Osteoblast (primary cell): ENCODE measurements at places on chromosomes 7 and 10.

- no peak overlapping the region for H3K4me3 ChIP-seq
- H3K27me3 ChIP-seq: no peaks in the 10 kb centered on the region
- no peak overlapping the region for H3K27ac ChIP-seq
- no peaks in the 10 kb centered on the region for H3K4me1 ChIP-seq
Observed at GRCh38 chr7:857661-858060, 18.7 kb upstream of the GET4 start.

- no peak overlapping the region for H3K4me3 ChIP-seq
- no peaks in the 10 kb centered on the region for H3K27me3 ChIP-seq
- H3K36me3 ChIP-seq: no peaks in the 10 kb centered on the region
- H3K27ac ChIP-seq: no peak overlapping the region
Observed at GRCh38 chr10:76885816-76886215, 751.8 kb downstream of the KCNMA1 start.

GRCh38 chr10:99536338-99537085 lies 3.8 kb downstream of the NKX2-3 start:
- no peaks in the 10 kb centered on the region for H3K4me1 ChIP-seq
- peaks cover 96% of the 10 kb centered on the region for H3K27me3 ChIP-seq
- no peak overlapping the region for H3K4me3 ChIP-seq
- no peak overlapping the region for H3K27ac ChIP-seq

GRCh38 chr7:96719164-96719563 lies 9.5 kb upstream of the SEM1 start:
- H3K4me3 ChIP-seq: no peak overlapping the region
- H3K36me3 ChIP-seq: no peaks in the 10 kb centered on the region
- H3K27me3 ChIP-seq: no peaks in the 10 kb centered on the region

GRCh38 chr7:561631-562373 lies 42.2 kb upstream of the PDGFA start:
- H3K27ac ChIP-seq: no peak overlapping the region
- H3K27me3 ChIP-seq: no peaks in the 10 kb centered on the region
- no peak for DNase-seq
- H3K4me1 ChIP-seq: no peaks in the 10 kb centered on the region
- H3K36me3 ChIP-seq: no peaks in the 10 kb centered on the region
- no peak overlapping the region for H3K4me3 ChIP-seq

DNA sequence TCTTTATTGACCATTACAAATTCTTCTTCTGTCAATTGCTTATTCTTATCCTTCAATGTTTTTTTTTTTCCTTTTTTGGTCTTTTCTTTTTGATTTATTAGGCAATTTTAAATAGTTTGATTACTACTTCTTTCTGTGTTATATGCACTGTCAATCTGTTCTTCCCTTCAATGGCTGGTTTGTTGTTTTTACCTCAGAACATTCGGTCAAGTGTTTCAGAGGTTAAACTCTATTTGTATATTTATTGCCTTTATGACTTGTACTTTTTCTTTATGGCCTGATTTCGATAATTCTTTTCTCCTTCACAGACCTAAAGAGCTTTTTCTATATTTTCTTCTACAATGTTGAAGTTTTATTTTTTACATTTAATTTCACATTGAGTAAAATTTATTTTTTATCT lies 171.5 kb upstream of the AKR1E2 start:
- no peak for DNase-seq
- no peaks in the 10 kb centered on the region for H3K27me3 ChIP-seq
- H3K36me3 ChIP-seq: no peaks in the 10 kb centered on the region
- no peak overlapping the region for H3K27ac ChIP-seq

GRCh38 chr10:124827474-124827873 lies 25.9 kb downstream of the ABRAXAS2 start:
- DNase-seq: no peak
- H3K27me3 ChIP-seq: no peaks in the 10 kb centered on the region
- H3K36me3 ChIP-seq: peaks cover 60% of the 10 kb centered on the region
- H3K4me3 ChIP-seq: no peak overlapping the region

GRCh38 chr10:75107756-75108683 lies 3.4 kb upstream of the SAMD8 start:
- H3K36me3 ChIP-seq: no peaks in the 10 kb centered on the region
- DNase-seq: peak; percentile 78
- H3K27ac ChIP-seq: no peak overlapping the region
- H3K4me3 ChIP-seq: no peak overlapping the region

GRCh38 chr7:132321387-132321786 lies 254.9 kb downstream of the PLXNA4 start:
- no peaks in the 10 kb centered on the region for H3K27me3 ChIP-seq
- no peak overlapping the region for H3K4me3 ChIP-seq
- no peak for DNase-seq
- no peaks in the 10 kb centered on the region for H3K36me3 ChIP-seq
- H3K27ac ChIP-seq: no peak overlapping the region
- H3K4me1 ChIP-seq: peaks cover 7% of the 10 kb centered on the region

DNA sequence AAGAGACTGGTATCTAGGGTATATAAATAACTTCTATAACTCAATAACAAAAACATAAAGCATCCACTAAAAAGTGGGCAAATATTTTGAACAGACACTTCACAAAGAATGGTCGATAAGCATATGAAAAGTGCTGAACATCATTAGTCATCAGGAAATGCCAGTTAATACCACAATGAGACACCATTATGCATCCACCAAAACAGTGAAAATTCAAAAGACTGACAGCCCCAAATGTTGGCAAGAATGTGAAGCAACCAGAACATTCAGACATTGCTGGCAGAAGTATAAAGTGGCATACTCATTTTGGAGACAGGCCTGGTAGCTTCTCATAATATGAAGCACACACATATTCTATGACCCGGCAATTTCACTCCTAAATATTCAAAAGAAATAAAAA lies 26.5 kb upstream of the GSAP start:
- peak overlapping the region; percentile 52 for H3K27ac ChIP-seq
- H3K4me1 ChIP-seq: peaks cover 21% of the 10 kb centered on the region
- no peaks in the 10 kb centered on the region for H3K27me3 ChIP-seq
- no peak for DNase-seq
- no peak overlapping the region for H3K4me3 ChIP-seq

DNA sequence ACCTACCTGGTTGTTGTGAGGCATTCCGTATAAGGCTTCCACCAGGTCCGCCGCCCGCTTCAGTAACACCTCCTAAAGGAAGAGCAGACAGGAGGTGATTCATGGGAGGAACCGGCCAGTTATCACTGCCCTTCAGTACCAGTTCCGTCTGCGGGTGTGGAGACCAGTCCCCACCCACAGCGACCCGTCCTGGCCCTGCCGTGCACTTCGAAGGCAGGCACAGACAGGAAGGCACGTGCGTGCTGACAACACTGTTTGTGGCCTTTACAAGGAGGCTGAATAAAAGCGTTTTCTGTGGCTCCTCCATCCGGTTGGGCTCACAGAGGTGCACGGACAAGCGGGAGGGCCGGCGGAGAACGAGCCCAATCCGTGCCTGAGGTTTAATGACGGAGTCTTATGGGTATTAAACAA lies 120.9 kb downstream of the EBF3 start:
- H3K27me3 ChIP-seq: no peaks in the 10 kb centered on the region
- no peak overlapping the region for H3K27ac ChIP-seq
- peaks cover 73% of the 10 kb centered on the region for H3K36me3 ChIP-seq
- no peaks in the 10 kb centered on the region for H3K4me1 ChIP-seq

DNA sequence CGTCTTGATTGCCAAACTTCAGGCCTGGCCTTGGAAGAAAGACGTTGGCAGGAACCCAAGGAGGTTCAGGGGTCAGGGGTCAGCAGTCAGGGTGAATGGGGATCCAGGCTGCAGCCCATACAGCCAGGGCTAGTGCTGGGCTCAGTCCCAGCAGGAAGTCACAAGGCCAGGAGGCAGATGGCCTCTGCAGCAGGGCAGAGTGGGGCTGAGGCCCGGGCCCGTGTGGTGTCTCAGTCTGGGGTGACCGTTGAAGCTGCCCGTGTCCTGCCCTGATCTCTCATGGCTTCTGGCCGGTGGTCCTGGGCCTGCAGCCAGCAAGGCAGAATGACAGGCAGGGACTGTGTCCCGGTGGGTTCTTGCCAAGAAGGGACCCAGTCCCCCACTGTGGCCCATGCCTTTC lies 26.6 kb upstream of the PURB start:
- no peak overlapping the region for H3K4me3 ChIP-seq
- no peak overlapping the region for H3K27ac ChIP-seq
- DNase-seq: no peak
- H3K27me3 ChIP-seq: no peaks in the 10 kb centered on the region

- H3K36me3 ChIP-seq: peaks cover 4% of the 10 kb centered on the region
- H3K4me1 ChIP-seq: peaks cover 16% of the 10 kb centered on the region
- H3K27me3 ChIP-seq: no peaks in the 10 kb centered on the region
- H3K27ac ChIP-seq: no peak overlapping the region
Observed at GRCh38 chr7:128029405-128029995, 1.7 kb downstream of the LRRC4 start.

DNA sequence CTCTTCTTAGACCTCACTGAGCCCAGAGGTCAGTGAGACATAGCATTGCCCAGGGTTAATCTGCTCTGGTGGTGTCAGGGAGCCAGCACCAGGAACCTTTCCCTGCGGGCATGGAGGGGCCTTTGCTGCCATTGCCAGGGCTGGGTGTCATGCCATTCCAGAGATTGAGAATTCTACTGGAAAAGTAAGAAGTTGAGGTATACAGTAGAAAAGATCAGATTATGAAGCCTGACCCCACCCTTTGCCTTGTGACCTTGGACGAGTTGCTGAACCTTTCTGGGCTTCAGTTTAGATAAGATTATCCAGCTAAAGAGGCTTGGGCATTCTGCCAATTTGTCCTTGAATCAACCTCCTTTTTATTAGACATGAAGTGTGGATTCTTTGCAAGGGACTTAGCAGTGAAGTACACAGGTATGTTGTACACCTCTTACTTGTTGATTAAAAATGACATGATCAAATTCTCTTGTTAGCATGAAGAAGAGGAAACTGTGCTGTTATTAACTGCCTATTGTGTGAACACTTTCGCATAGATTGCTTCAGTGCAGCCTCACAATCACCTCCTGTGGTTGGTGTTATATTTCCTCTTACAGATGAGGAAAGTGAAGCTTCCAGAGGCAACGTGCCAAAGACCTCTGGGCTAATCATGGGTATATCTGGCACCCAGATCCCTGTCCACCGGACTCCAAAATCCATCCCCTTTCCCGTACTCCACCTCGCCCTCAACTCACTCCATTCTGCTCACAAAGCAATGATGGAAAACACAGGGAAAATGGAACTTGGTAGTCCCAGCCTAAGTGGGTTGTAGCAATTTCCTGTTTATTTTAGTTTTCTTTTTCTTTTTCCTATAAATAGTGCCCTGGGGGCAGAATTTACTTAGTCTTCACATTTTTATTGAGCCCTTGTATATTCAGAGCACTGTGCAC lies 151.3 kb downstream of the CAMK1D start:
- DNase-seq: no peak
- H3K27ac ChIP-seq: no peak overlapping the region
- no peaks in the 10 kb centered on the region for H3K36me3 ChIP-seq
- H3K27me3 ChIP-seq: peaks cover 5% of the 10 kb centered on the region
- no peaks in the 10 kb centered on the region for H3K4me1 ChIP-seq

DNA sequence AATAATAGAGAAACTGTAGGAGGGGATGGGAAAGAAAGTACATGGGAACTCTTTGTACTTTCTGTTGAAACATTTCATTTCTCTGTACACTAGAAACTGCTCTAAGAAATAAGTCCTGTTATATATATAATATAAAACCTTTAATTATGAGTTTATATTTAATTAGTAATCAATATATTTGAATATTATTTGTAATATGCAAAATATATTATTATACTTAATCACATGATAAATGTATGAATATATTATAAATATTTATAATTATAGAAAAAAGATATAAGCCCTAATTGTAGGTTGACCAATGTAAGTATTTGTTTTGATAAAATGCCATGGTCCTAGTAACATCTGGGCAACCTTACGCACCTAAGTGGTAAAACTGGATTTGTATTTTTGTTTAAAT lies 51.0 kb downstream of the GNAT3 start:
- no peak overlapping the region for H3K27ac ChIP-seq
- H3K27me3 ChIP-seq: no peaks in the 10 kb centered on the region
- H3K36me3 ChIP-seq: no peaks in the 10 kb centered on the region

GRCh38 chr10:44468965-44469364 lies 84.1 kb upstream of the CXCL12 start:
- DNase-seq: peak; percentile 42
- no peak overlapping the region for H3K4me3 ChIP-seq
- peaks cover 37% of the 10 kb centered on the region for H3K4me1 ChIP-seq
- no peak overlapping the region for H3K27ac ChIP-seq

GRCh38 chr10:132678436-132679216 lies 107.3 kb downstream of the NKX6-2 start:
- H3K27me3 ChIP-seq: no peaks in the 10 kb centered on the region
- no peaks in the 10 kb centered on the region for H3K36me3 ChIP-seq
- peak; percentile 69 for DNase-seq
- H3K4me1 ChIP-seq: no peaks in the 10 kb centered on the region
- no peak overlapping the region for H3K27ac ChIP-seq
